ENCODE measurements at places on chromosomes 3 and 15.

DNA sequence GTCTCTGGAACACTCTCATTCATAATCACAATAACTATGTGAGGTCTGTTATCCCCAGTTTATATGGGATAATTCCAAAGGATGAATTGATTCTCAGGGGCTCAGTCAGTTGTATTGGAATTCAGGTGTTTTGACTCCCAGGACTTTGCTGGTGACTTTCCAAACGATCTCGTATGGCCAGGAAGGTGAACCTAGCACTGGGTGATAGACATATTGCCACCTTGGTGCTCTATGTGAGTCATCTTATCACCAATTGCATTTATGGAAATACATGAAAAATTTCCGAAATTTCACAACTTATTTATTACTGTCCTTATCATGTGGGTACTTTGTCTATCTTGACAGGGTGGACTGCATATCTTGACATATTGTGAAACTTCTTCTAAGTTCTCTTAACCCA lies 287.3 kb downstream of the WDR72 start:
- DNase-seq = no peak

GRCh38 chr15:57114070-57114469 lies 195.6 kb downstream of the TCF12 start:
- no peak for DNase-seq

- DNase-seq = no peak
Observed at GRCh38 chr3:50571486-50571885, 2.2 kb downstream of the HEMK1 start.

- DNase-seq = no peak
Observed at GRCh38 chr3:112681822-112682325, 40.9 kb upstream of the CCDC80 start.

- no peak for DNase-seq
Observed at GRCh38 chr3:152817400-152817799, 17.5 kb upstream of the P2RY1 start.

DNA sequence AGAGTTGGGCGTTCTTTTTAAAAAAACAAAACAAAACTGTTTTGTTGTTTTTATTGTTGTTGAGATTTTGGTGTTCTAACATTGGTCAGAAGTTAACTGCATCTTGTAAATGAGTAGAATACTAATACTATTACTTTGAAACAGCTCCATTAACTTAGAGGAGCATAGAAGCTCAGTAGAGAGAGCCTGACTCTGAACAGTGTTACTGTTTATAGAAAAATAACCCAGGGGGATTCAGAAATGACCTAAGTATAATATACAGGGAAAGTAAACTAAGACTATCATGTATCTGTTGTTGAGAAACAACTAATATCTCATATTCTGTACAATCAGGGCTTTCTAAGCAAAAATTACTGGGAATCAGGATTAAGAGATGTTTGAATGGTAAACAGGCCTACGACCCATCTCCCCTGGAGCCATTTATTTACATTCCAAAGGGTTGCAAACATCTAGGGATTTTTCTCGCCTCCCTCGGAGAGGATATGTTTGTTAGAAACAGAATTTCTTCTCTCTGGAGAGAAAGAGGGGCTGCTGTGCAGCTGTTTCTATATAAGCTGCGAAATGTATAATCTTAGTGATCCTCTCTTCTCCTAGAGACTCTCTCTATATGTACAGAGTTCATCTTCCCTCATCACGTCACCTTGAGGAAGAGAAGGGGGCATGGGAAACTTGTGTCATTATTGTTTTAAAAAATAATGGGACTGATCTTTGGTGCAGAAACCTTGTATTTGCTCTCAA lies 827.5 kb upstream of the DPPA4 start:
- no peak for DNase-seq

- DNase-seq = no peak
Observed at GRCh38 chr3:189001559-189001958, 170.2 kb upstream of the TPRG1 start.

DNA sequence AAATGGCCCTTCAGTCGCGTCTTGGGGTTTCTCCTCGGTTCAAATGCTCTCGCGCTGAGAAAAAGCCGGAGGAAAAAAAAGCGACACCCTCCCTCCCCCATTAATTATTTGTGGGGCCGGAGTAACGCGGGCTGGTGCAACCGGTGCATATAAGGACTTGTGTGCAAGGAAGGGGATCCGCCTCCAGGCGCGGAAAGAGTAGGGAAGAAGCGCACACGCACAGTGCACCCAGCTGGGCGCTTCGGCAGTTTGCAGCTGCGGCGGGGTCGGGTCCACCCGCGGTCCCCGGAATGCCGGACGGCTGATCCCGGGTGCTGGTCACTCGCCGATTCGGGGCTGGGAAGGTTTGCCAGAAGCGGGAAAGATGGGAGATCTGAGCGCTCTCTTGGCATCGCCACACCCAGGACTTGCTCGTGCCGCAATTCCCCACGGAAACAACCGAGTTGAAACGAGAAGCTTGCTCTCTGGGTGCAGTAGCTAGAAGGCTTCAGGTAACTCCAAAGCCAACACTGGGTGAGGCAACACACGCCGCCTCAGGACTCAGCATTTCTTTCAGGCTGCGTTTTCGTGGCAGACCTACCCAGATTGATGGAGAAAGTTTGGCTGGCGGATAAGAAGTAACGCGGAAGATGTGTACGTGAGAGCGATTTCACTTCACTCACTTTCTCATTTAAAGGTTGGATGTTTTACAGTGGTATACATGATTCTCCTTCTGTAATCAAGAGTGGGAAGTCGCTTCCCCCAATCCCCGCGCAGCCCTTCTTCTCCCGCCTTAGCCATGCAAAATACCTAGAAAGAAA lies 720 bp upstream of the TNIK start:
- DNase-seq = peak; percentile 18

- no peak for DNase-seq
Observed at GRCh38 chr3:66423791-66424190, 77.0 kb downstream of the LRIG1 start.

GRCh38 chr3:38563886-38564270 lies 67.7 kb downstream of the EXOG start:
- no peak for DNase-seq

- DNase-seq = no peak
Observed at GRCh38 chr15:96339619-96340347, 9.3 kb downstream of the NR2F2 start.

GRCh38 chr3:160291290-160291908 lies 66.2 kb downstream of the C3orf80 start:
- no peak for DNase-seq

GRCh38 chr15:45618813-45619212 lies 16.0 kb upstream of the SQOR start:
- peak; percentile 85 for DNase-seq

GRCh38 chr3:28240441-28240840 lies 978 bp upstream of the CMC1 start:
- no peak for DNase-seq

DNA sequence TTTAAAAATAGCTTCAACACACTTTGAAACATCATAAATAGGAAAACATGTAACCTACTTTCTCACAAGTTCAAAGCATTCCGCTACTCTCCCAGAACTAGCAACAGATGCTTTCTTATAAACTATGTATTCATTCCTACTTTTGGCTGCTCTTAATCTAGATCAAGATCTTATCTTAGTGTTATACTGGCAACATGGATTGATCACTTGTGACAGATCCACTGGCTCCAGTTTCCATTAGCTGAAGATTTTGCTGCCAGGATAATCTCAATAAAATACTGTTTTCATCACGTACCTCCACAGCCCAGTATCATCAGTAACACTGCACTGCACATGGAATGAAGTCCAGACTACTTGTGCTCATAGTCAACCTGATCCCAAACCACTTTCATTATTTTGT lies 491.7 kb upstream of the AGTR1 start:
- DNase-seq = no peak

DNA sequence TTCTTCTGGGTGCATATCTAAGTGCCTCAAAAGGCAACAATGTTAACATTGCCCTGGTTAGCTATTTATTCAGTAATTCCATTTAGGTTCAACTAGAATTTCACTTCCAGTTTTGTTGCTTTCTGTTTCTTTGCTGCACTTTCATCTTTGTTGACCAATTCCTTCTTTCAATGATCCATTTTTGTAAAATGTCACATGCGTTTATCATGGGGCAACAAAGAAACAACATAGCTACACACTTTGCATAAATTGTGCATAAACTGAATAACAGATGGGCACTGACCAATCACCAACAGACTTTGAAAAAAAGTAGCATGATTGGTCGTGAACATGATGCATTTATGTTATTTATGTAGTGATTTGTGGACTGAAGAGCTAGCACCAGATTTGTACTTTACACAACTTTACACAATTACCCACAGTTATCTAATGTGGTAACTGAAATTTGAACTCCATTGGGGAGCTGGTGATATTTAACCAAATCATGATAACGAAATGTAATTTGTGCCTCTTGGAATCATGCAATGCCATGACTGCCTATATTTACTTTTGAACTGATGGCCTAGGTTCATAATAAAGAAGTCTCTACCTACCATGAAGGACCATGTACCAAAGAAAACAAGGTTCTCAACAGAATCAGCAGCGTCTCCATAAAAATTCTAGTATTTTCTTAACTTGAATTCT lies 7.1 kb upstream of the CPOX start:
- no peak for DNase-seq

GRCh38 chr3:134327594-134327975 lies 46.7 kb downstream of the AMOTL2 start:
- no peak for DNase-seq

- no peak for DNase-seq
Observed at GRCh38 chr15:70589728-70590127, 173.6 kb downstream of the UACA start.

DNA sequence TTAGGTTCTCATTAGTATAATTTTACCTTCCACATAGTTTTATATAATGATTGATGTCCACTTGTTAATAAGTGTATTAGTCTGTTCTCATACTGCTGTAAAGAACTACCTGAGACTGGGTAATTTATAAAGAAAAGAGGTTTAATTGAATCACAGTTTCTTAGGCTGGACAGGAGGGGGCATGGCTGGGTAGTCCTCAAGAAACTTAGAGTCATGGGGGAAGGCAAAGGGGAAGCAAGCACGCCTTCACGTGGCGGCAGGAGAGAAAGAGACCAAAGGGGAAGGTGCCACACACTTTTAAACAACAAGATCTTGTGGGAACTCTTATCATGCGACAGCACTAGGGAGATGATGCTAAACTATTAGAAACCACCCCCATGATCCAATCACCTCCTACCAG lies 19.2 kb downstream of the DZIP3 start:
- DNase-seq = no peak

DNA sequence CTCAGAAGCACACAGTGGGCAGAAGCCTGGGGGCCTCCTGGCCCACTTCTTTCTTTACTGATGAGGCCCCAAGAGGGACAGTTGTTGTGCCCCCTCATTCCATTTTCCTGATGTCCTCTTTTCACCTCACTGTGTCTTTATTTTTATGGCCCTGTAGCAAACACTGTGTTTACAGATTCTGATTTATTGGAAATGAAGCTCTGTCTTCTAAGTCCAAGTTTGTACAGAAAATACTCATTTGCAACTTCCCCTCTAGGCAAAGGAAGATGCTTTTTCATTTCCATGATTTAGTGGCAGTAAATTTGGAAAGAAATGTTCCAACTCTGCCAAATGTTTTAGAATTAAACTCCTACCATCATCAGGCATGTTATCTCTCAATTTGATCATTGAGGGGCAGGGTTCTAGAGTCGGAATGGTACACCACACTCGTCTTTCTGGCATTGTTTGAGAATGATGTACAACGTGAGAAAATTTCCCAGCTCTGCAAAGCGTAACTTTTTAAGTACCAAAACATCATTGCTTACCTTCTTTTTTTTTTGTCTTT lies 129.7 kb downstream of the ARNT2 start:
- no peak for DNase-seq

GRCh38 chr3:49016414-49017228 lies 1.8 kb downstream of the DALRD3 start:
- no peak for DNase-seq

- DNase-seq = no peak
Observed at GRCh38 chr15:67039384-67040075, 25.9 kb upstream of the SMAD3 start.

DNA sequence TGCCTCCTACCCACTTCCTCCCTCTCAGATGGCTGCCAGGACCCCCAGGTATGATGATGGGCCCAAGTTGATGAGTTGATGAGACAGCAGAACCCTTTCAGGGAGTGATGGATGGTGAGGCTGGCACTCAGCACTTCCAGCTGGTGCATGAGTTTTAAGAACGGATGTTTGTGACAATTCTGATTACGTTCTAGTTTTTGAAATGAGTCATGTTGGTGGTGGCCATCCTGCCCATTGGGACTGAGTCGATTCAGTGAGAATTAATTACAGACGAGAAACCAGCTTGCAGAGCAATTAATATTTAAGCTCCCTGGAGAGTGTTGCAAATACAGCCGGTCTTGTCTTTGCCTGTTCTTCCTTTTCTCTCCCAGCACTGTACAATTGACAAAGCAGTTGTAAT lies 56.9 kb upstream of the NR2C2 start:
- DNase-seq = no peak

GRCh38 chr3:151686257-151686656 lies 47.5 kb upstream of the AADACL2 start:
- no peak for DNase-seq

DNA sequence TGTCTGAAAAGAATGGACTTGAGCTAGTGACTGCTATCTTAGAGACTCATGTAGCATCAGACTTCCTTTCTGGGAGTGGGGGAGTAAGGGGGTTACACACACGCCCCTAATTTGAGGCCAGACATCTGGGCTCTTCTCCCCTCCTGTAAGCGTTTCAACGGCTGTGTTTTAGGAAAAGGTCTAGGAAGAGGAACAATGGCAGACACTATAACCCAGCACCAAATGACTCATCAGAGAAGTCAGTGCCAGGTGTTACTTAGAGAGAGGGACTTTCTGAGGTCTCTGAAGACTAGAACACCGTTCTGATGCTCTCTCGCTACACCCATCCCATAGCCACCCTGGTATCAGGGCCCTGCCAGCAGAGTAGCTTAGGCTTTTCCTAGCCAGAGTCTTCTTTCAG lies 65.5 kb downstream of the SSUH2 start:
- DNase-seq = no peak

DNA sequence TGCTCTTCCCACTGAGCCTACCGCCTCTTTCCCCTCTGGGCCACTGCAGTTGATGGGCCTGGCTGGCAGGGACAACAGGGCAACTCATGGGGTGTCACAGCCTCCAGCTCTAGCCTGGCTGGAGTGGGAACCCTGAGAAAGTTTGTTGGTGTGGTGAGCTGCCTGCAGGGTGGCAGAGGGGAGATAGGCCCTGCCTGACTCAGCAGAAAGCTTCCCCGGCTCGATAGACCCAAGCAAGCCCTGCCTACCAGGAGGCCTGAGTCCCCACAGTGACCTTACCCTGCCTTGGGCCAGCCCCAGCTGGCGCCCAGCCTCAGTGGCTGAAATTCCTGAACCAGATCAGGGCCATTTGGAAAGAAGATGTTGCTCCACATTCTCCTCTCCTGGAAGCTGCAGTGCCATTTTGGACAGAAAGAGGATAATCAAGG lies 29.4 kb downstream of the ABTB1 start:
- no peak for DNase-seq

- no peak for DNase-seq
Observed at GRCh38 chr3:150344079-150344759, 63.9 kb upstream of the TSC22D2 start.

- DNase-seq = no peak
Observed at GRCh38 chr15:62124973-62125303, 40.1 kb downstream of the C2CD4B start.

- no peak for DNase-seq
Observed at GRCh38 chr3:136858381-136858780, 3.6 kb upstream of the NCK1 start.

GRCh38 chr15:78915341-78916087 lies 29.3 kb downstream of the CTSH start:
- no peak for DNase-seq

- no peak for DNase-seq
Observed at GRCh38 chr15:60221356-60221755, 176.4 kb downstream of the ANXA2 start.

Measured in germinal center (tissue), 1 donor.